ENCODE measurements at places on chromosomes 13 and 19.

DNA sequence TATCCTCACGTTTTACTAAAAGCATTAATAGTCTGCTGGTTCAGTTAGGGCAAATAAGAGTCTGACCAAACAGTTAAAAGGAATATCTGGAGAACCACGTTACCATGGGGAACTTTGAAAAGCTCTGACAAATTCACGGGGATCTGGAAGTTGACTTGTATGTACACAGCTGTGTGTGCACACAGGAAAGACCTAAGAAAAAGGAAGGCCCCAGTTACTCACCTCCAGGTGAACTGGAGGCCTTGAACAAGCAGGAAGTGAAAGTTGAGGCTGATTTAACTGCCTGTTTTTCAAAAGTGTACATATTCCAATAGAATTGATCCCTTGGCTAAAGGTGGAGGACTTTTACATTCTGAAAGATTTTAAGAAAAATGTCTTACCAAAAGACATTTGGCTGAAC is 1891.6 kb upstream of the PCDH20 start:
- DNase-seq, result no peak

DNA sequence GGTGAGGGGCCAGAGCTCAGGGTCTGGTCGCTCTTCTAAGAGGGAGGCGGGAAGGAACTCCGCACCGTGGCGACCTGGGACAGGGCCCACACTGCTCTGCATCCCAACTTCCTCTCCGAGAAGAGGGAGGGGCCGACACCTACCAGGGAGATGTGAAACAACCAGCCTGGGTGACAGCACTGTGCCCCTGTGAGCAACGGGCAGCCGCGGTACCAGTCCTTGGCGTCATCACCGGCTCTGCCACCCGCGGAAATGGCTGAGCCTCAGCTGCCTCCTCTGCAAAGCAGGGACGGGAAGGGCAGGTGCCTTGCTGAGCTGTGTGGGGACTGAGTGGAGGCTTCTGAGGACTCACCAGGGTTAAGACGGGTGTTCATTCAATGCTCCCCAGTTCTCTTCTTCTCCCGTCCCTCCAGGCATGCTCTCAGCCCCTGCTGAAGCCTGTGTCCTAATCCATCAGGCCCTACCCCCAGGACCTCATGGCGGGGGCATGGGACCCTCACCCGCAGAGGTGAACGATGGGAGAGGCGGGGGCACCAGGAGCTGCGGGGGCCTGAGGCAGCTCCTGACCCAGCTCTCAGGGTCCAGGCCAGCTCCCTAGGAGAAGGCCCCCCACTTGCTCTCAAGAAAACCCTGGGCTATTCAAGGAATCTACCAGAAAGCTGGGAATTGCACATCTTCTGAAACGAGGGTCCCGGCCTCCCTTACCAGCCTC is 9.3 kb downstream of the ZNF787 start:
- DNase-seq, result peak; percentile 43

DNA sequence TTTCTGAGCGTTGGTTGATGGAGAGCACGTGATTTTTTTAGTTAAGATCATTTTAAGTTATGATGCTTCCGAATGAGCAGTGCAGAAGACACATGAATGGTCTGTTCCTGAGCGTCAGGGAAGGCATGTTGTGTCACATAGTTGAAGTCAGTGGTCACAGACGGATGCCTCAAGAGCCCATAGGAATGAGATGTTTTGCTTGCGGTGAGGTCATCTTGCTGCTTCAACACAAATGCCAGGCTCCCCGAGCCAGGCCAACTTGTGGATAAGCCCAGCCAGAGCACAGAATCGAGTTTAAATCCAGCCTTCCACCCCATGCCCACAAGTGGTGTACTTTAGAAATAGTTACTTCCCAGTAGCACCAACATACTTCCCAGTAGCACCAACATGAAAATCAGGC is 5.4 kb downstream of the UPF3A start:
- no peak for DNase-seq

GRCh38 chr19:6738787-6739389 is 592 bp upstream of the TRIP10 start:
- no peak for DNase-seq

- DNase-seq, result no peak
Measured at GRCh38 chr13:67013709-67014108, 216.4 kb downstream of the PCDH9 start.

DNA sequence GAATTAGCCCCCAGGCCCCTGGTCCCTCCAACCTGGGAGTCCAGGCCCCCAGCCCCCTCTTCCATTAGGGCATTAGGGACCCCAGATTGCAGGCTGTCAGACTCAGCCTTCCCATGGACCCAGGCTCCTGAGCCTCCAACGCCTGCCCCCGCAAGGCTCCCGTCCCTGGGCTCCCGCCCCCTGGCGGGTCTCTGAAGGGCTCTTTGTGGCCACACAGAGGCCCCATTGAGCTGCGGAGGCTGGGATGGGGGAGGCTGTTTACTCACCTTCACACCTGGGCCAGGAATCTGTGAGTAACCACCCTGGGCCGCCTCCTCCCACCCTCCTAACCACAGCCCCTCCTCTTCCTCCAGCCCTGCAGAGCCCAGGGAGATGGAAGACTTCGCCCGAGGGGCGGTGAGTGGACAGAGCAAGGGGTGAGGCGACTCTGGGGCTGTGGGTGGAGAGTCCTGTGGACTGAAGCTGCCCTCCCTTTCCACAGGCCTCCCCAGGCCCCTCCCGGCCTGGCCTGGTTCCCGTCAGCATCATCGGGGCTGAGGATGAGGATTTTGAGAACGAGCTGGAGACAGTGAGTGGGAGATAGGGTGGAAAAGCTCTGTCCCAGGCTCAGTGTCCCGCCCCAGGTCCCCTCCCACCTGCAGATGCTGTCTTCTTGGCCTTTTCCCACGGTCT is 4.9 kb downstream of the ARHGEF1 start:
- DNase-seq, result peak; percentile 81

DNA sequence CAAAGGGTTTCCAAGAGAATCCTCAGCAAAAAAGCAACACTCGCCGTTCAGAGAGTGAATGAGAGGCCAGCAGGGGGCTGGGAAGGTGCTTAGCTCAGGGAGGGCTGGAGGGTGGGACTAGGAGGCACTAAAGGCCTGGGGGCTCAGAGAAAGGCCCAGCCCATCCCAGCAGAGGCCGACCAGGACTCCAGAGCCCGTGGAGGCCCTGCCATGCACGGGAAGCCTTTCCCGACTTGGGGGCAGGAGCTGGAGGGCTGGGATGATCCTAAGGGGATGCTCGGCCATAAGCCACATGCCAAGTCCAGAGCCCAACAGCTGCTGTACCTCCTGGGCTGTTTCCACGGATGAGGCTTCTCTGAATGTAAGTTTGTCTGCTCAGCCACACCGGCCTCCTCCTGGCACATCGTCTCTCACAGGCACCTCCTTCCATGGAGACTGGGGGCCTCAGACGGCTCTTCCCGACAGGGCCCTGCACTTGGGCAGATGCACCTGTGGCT is 19.5 kb downstream of the RASA3 start:
- no peak for DNase-seq

GRCh38 chr19:55305491-55305890 is 19.6 kb downstream of the TMEM150B start:
- DNase-seq, result peak; percentile 32

DNA sequence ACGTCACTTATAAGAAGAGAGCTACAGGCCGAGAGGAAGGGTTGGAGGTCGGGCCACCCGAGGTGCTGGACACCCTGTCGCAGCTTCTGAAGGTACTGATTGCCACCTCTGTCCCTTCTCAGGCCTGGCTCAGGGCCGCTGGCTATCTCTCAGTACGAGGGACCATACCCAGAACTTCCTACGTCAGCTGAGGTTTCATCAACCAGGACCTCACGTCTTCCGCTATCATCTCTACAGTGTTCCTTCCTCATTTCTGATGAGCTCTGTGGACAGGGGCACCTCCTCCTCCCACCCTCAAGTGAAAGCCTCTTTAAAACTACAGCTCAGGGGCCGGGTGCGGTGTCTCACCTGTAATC is 58.2 kb upstream of the USE1 start:
- no peak for DNase-seq

DNA sequence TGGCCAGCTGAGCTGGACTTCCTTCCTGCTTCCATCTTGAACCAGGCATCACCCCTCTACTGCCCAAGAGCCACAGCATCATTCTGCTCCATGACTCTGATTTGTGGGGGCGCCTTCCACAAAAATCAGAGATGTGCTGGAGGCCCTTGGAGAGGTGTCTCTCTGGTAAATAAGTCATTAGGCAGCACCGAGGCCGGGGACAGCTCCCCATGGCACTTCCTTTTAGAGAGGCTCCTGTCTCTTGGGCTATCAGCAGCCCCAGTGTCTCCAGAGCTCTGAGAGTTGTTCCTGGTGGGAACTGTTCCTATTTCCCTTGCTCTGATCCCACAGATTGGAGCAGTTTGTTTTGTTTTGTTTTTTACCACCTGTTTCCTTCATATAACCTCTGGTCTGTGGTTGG is 19.9 kb downstream of the NWD1 start:
- no peak for DNase-seq

- no peak for DNase-seq
Measured at GRCh38 chr19:7751157-7751783, 3.9 kb upstream of the CD209 start.

DNA sequence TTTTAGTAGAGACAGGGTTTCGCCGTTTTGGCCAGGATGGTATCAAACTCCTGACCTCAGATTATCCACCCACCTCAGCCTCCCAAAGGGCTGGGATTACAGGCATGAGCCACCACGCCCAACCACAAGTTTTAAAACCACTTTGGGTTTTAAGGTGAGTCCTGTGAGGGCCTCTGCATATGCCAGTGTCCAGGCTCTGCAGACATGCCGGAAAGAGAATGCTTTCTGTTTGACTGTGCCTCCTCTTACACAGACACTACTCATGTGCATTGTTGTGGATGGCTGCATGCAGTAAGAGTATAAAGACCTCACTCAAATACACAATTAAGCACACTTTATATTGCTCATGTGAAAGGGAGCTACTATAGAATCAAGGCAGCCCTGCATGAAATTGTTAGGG is 20.8 kb upstream of the SLC25A30 start:
- no peak for DNase-seq
